ENCODE measurements at places on chromosomes 5 and 9.

GRCh38 chr5:37767961-37768360 is 71.9 kb downstream of the GDNF start:
- DNase-seq, result no peak

- no peak for DNase-seq
Observed at GRCh38 chr9:115296831-115297565, 179.0 kb upstream of the TNC start.

- DNase-seq, result no peak
Observed at GRCh38 chr5:6280425-6281100, 97.8 kb downstream of the MED10 start.

- DNase-seq, result no peak
Observed at GRCh38 chr9:14278291-14278721, 35.6 kb downstream of the NFIB start.

- peak; percentile 6 for DNase-seq
Observed at GRCh38 chr5:75668977-75669689, 48.1 kb downstream of the POC5 start.

DNA sequence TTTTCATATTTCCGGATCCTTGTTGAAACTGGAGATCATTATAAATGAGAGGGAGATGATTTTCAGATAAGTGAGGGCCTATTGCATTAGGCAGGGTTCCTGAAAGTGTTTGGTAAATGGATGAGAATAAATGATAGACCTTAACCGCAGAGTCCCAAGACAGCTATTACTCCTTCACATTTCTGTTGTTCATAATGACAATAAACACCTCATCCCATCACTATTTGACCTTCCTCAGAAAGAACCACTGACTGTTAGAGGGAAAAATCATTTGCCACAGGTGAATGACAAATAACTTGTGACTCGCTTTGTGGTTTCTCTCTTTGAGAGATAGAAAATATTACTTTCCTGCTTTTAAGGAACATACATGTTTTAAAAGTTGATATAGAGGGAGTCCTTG is 47.3 kb upstream of the TRMT10B start:
- no peak for DNase-seq

DNA sequence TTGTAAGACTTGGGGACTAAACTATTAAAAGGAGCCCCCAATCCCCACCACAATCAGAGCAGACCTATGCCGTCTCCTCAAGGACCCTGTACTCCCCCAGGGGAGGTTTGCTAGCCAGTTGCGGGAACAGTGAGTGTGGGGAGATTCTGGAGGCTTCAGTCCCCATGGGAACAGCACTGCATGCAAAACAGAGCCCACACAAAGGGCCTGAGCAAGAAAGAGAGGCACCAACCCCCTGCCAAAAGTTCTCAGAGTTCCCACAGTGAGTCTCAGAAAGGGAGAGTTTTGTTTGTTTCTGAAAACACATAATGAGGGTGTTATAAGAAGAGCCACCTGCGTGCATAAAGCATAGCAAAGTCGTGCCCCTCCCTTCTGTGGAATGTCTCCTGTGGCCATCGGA is 56.6 kb downstream of the CFAP90 start:
- no peak for DNase-seq

- DNase-seq, result no peak
Observed at GRCh38 chr5:94375801-94376200, 242.6 kb downstream of the KIAA0825 start.

DNA sequence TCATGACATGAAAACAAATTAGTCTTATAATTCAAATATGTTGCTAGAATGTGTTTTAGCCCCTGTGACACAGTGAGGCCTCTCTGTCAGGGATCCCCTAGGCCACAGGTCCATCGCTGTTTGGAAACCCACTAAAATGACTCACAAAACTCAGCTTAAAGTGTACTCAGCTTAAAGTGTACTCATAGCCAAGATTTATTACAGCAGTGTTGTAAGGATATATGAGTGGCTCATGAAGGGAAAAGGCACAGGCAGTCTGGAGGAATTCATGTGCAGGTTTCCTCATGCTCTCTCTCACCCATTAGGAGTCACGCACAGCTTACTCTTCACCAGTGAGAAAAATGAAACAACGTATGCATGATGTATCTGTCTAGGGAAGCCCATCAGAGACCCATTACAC is 24.4 kb upstream of the TGFBI start:
- DNase-seq, result no peak

- DNase-seq, result no peak
Observed at GRCh38 chr5:77778881-77779438, 2.8 kb upstream of the TBCA start.

GRCh38 chr5:62284946-62285891 is 20.8 kb upstream of the KIF2A start:
- DNase-seq, result no peak

DNA sequence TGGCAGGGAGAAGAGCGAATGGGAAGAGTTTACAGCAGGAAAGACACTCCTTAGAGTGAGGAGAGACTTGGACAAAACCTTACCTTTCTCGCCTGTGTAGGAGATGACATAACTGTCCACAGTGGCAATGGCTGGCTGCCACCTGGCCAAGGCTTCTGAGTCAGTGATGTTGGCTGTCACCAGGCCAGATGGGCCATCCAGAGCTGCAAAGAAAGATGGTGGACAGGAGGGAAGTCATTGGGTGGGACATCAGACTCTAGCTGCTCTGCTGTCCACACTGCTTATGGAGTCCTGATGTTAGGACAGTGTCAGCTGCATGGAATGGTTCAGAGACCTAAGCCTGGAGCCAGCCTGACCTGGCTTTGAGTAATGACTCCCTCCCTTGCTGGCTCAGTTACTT is 79.8 kb downstream of the TNC start:
- DNase-seq, result no peak

GRCh38 chr9:75993434-75993833 is 103.0 kb downstream of the PCSK5 start:
- no peak for DNase-seq

- no peak for DNase-seq
Observed at GRCh38 chr9:113592876-113593575, 129.5 kb downstream of the RGS3 start.

DNA sequence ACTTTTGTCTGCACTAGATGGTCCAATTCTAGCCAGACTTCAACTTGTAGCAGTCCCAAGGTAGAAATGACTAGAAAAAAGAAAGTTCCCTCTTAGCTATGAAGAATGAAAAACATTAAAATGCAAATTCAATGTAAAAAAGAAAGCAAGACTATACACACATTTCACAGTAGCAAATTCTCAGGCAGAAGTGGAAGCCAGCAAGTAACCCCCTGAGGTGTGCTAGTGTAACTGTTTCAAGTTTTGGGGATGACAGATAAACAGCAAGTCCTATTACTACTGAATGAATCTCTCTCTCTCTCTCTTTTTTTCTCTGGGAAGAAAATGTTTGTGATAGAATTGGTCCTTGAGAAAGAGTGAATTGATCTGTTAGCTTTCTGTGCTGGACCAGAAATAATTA is 185.6 kb downstream of the EFNA5 start:
- no peak for DNase-seq

DNA sequence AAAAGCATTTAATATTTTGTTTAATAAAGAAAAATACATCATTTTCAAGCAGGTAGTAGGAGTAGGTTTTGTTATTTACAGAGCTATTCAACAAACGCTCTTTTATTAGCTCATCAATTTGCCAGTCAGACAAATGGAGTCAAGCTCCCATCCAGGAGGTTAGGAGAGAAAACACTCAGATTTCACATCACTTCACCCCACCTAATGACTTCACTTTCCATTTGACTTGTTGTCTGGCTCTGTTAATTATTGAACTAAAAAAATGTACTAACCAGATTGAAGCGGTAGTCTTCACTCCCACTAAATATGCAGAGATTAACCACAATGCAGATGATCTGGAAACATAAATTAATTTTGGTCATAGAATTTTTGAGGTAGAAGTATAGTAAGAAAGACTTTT is 193.6 kb upstream of the VCAN start:
- no peak for DNase-seq

GRCh38 chr9:37801959-37802711 is 1.5 kb downstream of the DCAF10 start:
- no peak for DNase-seq

DNA sequence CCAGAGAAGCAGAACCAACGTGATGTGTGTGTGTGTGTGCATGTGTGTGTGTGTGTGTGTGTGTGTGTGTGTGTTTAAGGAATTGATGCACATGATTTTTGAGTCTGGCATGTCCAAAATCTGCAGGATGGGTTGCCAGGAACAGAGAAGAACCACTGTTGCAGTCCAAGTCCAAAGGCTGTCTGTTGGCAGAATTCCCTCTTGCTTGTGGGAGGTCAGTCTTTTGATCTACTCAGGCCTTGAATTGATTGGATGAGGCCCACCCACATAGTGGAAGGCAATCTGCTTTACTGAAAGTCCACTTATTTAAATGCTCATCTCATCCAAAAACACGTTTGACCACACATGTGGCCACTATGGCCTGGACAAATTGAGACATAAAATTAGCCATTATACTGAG is 11.4 kb upstream of the TSC1 start:
- DNase-seq, result no peak

- DNase-seq, result no peak
Observed at GRCh38 chr5:138955671-138956295, 80.6 kb upstream of the LRRTM2 start.

DNA sequence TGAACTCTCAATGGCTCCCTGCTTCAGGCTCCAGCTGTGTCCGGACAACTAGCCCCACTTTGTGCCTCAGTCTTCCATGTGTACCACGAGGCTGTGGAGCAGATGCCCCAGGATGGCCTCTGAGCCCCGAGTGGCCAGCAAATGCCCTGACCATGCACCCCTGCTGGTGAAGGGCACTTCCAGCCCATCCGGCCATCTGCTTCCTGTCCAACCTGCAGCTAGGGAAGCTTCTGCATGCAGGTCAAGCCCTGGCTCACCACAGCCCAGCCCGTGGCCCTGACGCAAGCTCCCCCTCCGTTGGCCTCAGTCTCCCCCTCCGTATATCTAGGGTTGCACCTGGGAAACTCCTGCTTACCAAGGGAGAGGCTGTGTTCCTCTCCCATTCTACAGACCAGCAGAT is 4.8 kb downstream of the NINJ1 start:
- no peak for DNase-seq

DNA sequence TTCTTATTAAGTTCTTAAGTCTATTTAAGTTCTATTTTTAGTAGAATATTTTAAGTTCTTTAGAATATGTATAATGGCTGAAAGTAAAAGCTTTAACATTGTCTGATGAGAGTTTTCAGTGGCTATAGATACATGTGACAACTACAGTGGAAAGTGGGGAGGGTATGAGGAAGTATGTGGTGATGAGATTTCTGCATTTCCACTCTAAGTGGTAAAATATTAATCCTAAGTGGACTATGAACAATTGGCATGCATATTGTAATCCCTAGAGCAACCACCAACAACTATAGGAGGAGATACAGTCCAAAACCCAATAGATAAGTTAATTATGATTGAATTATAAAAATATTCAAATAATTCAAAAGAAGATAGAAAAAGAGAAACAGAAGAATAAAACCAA is 183.6 kb downstream of the GADD45G start:
- DNase-seq, result no peak

GRCh38 chr9:134317790-134318414 is 8.4 kb upstream of the RXRA start:
- no peak for DNase-seq

DNA sequence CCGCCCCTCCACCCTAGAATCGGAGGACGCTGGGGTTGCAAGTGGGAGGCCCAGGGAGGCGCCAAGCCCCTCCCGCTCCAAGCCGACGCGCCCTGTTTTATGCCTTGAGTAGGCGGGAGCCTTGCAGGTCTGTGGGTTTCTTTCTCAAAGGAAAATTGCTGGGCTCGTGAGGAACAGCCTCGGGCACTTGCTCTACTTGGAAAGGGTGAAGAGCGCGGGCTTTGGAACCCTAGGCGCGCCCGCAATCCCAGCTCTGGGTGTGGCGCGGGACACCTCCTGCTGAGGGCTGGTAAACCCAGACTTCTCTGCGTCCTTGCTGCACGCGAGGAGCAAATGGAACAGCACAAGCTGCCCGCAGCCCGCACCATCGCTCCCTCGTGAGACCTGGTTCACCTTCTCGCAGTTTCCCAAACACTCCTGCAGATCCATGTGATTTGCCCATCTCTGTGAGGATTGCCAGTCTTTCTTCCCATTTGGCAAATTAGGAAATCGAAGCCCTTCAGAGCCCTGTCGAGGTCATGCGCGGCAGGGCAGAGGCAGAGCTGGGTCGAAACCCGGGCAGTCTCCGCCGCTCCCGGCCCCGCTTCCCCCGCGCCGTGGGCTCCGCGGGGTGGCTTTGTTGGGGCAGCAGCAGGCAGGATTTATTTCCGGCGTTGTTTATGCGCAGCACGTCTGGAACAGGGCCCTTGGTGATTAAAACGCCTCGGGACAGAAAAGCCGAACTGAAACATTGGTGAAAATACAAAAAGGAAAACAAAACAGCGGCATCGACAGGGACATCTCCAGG is 98.4 kb upstream of the CPLX2 start:
- no peak for DNase-seq

DNA sequence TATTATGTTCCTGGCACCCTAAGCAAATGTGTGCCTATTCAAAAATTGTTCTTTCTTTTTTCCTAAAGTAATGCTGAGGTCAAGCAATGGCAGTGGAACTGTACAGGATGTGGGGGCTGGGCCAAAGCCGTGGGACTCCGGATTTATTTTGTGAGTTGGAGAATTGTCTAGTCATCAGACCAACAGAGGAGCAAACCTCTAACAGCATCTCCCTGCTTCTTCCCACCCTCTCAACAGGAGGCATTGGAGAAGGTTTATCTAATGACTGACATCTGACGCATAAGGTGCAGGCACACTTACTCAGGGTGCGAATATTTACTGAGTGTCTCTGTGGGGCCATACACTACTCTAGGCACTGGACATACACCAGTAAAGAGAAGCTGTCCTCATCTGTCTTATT is 38.6 kb downstream of the MARCHF11 start:
- DNase-seq, result no peak

GRCh38 chr5:16585041-16585667 is 31.6 kb downstream of the RETREG1 start:
- no peak for DNase-seq

DNA sequence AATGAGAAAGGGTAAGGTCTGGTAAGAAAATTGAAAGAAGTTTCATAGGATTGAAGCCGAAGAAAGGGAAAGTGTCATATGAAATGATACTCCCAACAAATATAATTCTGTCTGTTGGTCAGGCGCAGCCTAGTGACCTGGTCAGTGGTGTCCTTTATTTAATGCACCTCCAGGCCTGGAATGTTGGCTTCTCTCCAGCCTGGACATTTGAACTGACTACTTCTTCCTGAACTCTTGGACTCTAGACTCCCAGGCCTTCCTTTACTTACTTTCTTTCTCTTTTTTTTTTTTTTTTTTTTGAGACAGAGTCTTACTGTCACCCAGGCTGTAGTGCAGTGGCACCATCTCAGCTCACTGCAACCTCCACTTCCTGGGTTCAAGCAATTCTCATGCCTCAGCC is 1381.5 kb upstream of the WWC1 start:
- no peak for DNase-seq

DNA sequence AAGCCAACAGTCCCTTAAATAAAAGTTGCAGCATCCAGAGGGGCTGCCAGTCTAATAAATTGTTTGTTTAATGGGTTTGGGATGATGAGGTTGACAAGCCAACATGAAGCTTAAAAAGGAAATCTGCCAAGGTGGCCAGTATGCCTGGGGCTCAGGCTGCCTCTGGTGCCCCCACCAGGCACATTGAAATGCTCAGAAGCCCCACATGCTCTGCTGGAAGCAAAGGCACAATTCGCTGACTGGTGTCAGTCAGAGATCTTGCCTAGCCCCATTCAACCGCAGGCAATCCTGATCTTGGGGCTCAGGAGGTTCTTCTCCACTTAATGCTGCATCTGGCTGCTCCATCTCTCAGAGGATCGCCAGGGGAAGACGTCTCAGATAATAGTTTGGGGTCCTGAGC is 44.2 kb upstream of the TCERG1 start:
- DNase-seq, result no peak

All from activated T-helper 1 cell treated with anti-CD3 and anti-CD28 coated beads, Interleukin-2, amount 50 U/mL, for 16 hours (primary cell).